Activated naive CD8-positive, alpha-beta T cell treated with anti-CD3 and anti-CD28 coated beads for 36 hours (primary cell): ENCODE measurements at places on chromosomes 13 and 19.

- peak; percentile 1 for DNase-seq
These were observed 230.2 kb downstream of the TDRD3 start for GRCh38 chr13:60627071-60627686.

GRCh38 chr19:3699741-3700241 is 477 bp downstream of the PIP5K1C start:
- DNase-seq: no peak

DNA sequence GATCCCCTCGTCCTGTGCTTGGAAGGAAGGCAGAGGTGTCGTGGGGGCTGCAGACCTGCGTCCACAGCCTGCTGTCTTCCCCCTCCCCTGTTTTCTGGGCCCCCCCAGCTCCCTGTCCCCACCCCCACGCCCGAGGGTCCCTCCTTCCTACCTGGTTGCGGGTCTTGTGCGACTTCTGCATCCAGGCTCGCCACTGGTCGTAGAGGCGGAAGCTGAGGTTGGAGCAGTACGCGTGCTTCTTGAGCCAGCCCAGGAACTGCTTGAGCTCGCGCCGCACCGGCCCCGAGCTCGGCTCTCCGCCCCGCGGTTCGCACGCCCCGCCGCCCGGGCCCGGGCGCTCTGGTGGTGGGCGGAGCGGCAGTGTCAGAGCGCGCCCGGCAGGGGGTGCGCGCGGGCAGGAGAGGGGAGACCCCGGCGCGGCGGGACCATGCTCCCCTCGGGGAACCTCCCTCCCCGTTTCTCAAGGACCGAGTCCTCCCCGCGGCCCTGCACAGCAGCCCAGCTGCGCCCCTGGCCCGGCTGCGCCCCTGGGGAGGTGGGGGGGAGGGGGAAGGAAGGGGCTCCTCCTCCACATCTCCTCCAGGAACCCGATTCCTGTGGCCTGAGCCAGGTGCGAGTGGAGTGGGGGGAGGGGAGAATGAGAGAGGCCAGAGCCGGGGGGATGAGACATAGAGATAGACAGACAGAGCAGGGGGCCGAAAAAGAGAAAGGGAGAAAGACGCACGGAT is 5.7 kb downstream of the REX1BD start:
- DNase-seq: peak; percentile 86

DNA sequence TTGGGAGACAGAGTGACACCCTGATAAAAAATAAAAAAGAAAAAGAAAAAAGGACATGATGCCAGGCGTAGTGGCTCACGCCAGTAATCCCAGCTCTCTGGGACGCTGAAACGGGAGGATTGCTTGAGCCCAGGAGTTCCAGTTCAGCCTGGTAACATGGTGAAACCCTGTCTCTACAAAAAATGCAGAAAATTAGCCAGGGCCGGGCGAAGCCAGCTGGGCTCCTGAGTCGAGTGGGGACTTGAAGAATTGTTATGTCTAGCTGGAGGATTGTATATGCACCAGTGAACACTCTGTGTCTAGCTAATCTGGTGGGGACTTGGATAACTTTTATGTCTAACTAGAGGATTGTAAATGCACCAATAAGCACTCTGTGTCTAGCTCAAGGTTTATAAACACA is 32.3 kb downstream of the TMPRSS9 start:
- no peak for DNase-seq

GRCh38 chr19:12202250-12202649 is 39.4 kb downstream of the ZNF136 start:
- peak; percentile 48 for DNase-seq

- DNase-seq: no peak
These were observed 1027.1 kb upstream of the PCDH9 start for GRCh38 chr13:68257111-68257842.

- no peak for DNase-seq
These were observed 10.4 kb downstream of the SIGLEC11 start for GRCh38 chr19:49950590-49950948.

GRCh38 chr19:54395685-54396084 is 19.6 kb upstream of the TTYH1 start:
- no peak for DNase-seq

DNA sequence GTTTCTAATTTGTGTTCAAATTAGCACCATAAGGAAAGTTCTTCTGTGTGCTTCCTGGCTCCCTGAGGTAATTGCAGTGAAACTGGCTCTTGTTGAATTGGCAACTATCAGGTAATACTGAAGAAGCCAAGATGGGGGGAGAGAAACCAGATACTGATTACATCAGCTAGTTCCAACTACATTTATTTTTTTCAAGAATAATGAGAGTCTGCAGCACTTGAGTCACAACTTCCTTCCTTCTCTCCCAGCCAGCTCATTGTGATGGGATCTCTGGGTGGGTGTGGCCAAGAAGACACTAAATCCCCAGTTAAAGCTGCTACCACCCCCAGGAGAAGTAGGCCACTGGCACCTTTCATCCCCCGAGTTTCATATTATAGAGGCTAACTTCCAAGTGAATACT is 100.7 kb upstream of the RXFP2 start:
- no peak for DNase-seq

DNA sequence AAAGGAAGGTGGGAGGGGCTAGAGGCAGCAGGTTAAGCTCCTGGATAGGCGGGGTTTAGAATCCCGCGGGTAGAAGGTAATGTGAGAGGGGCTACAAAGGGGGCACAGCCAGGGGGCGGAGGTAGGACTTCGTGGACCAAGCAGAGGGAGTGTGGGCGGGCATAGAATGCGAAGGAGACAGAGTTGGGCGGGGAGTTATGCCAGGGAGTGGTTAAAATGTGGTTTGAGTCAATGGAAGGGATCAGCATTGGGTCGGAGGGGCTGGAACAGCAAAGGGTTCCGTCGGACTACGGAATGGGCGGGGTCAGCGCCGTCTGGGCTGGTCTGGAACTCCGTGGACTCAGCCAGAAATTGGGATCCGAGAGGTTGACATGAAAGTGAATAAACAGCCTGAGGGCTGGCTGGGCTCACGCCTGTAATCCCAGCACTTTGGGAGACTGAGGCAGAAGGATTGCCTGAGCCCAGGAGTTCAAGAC is 3.0 kb downstream of the LTBP4 start:
- no peak for DNase-seq

GRCh38 chr13:100045355-100045754 is 43.5 kb upstream of the PCCA start:
- DNase-seq: no peak

GRCh38 chr19:35310331-35310730 is 18.4 kb downstream of the MAG start:
- DNase-seq: no peak

GRCh38 chr13:83672612-83673011 is 209.7 kb downstream of the SLITRK1 start:
- DNase-seq: no peak

GRCh38 chr19:33134571-33135041 is 2.7 kb downstream of the WDR88 start:
- DNase-seq: peak; percentile 74

DNA sequence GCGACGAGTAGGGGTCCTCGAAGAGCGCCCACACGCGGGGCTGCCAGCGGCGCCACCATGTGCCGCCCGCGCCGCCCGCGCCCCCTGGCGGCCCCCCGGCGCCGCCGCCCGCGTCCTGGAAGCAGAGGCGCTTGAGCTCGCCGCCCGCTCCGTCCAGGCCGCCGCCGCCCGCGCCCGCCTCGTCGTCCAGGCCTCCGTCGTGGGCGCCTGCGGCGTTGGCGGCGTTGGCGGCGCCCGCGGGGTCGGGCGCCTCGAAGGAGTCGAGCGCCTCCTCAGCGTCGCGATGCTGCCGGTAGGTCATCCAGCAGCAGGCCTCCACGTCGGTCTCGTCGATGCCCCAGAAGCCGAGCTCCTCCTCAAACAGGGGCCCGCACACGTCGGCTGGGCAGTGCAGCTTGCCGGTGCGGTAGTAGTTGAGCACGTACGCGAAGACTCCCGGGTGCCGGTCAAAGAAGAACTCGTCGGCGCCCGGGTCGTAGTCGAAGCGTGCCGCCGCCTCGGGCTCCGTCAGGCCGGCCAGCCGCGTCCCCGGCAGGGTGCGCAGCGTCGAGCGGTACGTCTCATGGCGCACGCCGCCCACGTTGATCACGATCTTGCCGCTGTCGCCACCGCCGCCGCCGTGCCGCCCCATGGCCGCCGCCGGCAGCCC is 829 bp downstream of the KCNC3 start:
- peak; percentile 27 for DNase-seq

- no peak for DNase-seq
These were observed 1.8 kb upstream of the CTXN1 start for GRCh38 chr19:7927605-7928333.

GRCh38 chr19:28331596-28331995 is 881.4 kb downstream of the UQCRFS1 start:
- no peak for DNase-seq

- no peak for DNase-seq
These were observed 49.0 kb upstream of the POMP start for GRCh38 chr13:28609926-28610325.

DNA sequence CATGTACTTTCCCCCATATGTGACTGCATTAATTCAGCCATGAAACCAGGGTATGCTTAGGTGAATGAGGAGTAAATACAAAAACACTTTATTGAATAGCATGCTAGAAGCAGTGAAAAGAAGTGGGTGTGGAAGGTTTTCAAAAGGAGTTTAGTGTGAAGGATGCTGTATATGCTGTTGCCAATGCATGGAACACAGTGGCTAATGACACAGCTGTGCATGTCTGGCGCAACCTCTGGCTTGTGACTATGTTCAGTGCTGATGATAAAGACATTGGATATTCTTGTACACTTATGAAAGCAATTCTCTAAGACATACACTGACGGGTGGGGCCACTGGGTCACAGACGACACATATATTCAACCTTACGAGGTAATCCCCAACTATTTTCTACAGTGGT is 55.2 kb downstream of the SOX21 start:
- no peak for DNase-seq

GRCh38 chr13:44382635-44383145 is 9.1 kb downstream of the SERP2 start:
- no peak for DNase-seq

DNA sequence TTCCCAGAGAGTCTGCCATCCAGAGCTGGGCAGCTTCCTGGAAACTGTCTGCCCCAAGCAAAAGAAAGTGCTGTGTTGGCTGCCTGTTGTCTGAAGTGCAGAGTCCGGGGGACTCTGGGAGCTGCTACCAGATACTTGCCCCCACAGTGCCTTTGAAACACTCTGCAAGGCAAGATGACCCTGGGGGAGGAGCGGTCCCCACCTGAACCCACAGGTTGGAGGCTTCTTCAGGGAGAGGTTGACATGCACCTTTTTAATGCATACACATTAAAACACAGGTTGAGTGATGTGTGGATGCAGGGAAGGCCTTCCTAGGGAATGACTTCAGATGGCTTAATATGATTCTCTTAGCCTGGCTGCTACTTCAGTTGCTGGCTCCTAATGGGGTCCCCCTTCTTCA is 479.5 kb downstream of the ZNF536 start:
- no peak for DNase-seq

- DNase-seq: no peak
These were observed 4.9 kb downstream of the KBTBD6 start for GRCh38 chr13:41127701-41128100.

DNA sequence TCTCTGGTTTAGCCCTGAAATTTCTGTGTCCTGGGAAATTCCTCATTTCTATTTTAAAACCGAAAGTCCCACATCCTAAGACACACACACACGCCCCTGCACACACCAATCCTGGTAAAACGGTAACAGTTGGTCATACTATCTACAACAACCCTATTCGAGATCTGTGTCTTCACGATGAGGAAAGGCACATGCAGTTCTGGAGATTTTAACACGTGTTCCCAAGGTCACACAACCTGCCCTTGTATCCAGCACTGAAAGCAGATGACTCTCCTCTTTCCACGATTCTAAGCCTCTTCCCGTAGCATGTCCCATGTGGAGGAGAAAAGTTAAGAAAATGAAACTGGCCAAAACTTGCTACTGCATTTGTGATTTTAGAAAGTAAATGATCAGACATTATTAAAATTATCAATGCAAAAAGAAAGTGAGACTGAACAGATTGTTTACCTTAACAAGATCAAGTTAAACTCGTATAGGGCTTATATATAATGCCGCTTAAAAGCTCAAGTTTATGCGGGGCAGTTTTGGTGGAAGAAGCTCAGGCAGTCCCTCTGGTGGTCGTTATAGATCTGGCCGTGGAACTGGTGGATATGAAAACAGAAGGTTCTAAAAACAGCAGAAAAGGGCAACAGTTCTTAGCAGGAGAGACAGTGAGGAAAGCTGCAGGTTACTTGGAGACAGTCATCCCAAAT is 32.7 kb downstream of the VSTM1 start:
- no peak for DNase-seq

- no peak for DNase-seq
These were observed 375.5 kb downstream of the IRS2 start for GRCh38 chr13:109410868-109411267.

DNA sequence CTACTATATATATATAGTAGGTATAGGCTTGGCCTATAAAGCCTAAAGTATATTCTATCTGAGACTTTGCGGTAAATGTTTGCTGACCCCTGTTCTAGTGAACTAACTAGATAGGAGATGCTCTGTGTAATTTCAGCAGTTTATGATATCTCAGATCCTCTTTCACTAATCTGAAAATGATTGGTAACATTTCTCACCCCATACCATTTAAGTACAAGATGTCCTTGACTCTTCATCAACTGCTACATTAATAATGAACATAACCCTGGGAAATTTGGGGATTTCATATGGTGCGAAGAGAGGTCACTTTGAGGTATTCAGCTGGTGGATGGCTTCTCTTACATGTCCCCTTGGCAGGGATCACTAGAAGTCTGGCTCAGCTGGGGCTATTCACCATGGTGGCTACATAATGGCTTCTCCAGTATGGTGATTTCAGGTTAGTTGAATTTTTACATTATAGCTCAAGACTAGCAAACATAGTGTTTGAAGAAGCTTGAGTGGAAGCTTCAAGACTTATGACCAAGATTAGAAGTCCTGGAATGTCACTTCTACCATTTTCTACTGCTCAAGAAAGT is 103.6 kb upstream of the MYCBP2 start:
- no peak for DNase-seq

DNA sequence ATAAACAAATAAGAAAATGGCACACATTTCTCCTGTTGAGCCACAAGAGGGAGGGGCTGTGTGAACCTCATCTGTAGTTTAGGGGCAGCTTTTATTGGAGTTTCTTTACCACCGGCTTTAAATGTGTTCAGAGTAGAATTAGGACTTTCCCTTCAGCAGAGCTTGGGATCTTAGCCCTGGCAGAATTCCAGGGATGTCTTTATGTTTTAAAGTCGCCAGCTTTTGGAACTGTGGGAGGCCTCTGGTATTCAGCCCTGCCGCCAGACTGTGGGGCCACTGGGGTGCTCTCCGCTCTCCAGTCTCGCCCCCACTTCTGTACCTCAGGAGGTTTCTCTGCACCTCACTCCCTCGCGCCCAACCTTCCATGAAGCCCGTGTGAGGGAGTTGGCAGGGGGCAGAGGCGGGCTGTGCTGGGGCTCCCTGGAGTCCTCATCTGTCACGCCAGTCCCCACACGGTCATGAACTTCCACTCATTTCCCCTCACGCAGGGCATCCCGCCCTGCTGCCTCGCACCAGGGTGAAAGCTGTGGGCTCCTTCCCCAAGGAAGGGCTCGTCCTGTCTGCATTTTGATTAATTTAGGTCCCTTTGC is 31.5 kb downstream of the CCDC8 start:
- DNase-seq: no peak

GRCh38 chr19:771332-771785 is 20.4 kb downstream of the MISP start:
- DNase-seq: peak; percentile 51
